ENCODE measurements at places on chromosomes 1 and 21.

GRCh38 chr1:181152892-181153633 lies 64.6 kb downstream of the IER5 start:
- DNase-seq = no peak

DNA sequence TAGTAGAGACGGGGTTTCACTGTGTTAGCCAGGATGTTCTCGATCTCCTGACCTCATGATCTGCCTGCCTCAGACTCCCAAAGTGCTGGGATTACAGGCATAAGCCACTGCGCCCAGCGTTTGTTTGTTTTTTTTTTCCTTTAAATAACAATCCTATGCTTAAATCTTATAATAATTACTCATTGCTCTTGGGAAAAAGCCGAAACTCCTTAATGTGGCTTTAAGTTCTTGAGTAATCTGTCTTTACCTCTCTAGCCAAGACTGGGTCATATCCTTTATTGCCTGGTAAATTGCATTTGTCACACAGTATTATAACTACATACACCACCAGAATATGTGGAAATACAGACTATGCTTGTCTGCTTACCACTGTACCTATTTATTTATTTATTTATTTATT lies 97.1 kb downstream of the MACF1 start:
- DNase-seq = no peak

GRCh38 chr1:15207829-15208429 lies 39.1 kb upstream of the FHAD1 start:
- no peak for DNase-seq

DNA sequence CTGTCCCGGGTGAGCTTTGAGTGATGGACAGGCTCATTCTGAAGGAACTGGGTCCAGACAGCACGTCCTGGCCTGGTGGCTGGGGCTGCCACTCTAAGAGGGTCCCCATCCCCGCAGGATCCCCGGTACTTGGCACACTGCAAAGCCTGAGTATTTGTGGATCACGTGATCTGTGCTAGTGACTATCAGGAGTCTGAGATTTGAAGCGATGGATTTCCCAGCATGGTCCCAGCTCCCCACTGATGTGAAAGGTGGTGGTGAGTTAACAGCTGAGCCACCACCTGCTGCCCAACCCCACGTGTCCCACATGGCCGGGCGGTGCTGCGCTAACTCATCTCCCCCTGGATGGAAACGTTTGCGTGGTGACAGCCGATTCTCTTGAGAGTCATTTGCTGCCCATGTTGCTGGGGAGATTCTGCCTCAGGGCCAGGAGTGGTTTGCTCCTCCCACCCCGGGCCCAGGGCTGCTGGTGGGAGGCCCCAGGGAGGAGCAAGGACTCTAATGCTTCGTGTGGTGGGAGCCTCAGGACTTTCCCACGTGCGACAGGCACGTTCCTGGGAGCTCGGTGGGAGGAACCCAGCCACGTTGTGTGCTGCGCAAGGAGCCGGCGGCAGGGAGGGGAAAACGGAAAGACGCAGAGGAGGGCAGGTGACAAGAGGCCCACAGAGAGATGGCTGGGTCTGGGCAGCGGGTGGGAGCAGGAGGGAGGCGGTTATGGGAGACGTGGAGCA lies 15.1 kb downstream of the FAAP20 start:
- DNase-seq = no peak

- no peak for DNase-seq
Observed at GRCh38 chr1:85359874-85360721, 83.7 kb upstream of the BCL10 start.

DNA sequence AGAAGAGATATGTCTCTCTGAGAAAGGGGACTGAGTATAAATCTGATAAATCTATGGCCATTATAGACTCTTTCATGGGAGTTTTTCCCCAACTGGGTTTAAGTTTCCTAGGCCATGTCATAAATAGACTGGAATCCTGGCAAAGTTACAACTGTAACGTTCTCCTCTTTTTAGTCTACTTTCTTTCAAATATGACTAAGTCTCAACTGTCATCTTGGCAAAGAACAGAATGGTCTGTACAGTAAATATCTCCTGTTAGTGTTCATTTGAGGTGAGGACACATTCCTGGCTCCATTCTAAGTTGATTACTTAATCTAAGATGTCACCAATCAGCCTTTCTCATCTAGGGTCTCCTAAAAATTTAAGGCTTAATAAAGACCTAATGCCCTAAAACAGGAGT lies 300.5 kb downstream of the BRINP2 start:
- no peak for DNase-seq

- DNase-seq = no peak
Observed at GRCh38 chr1:17156108-17156507, 36.9 kb upstream of the PADI2 start.

- DNase-seq = no peak
Observed at GRCh38 chr21:37983336-37984095, 67.3 kb upstream of the KCNJ6 start.
